ENCODE measurements at places on chromosomes 1 and 21. TPM values are rescaled to one million over a fixed set of nuclear protein-coding genes. Genes with fewer than 3 reads are reported as not detected.
A peak's percentile ranks its signal among the peaks of the same experiment; 100 is the strongest.

DNA sequence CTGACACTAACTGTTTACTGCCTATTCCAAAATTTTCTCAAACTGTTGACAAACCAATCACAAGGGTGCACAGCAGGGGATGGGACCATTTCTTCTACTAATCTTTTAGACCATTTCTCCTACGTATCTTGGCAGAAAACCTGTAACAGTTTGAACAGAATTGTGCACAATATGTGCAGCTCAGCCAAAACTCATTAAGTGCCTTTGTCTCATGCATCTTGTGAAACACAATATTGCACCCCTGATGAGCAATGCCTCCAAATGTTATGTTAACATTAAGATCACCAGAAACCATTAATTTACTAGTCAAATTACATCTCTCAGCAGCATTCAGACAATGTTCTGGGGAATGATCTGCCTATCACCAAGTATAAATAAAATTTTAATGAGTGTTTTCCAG lies 247.5 kb downstream of the NRIP1 start:
- H3K4me1 ChIP-seq = no peaks in the 10 kb centered on the region
- H3K27me3 ChIP-seq = no peaks in the 10 kb centered on the region
- no peak overlapping the region for H3K4me3 ChIP-seq
- H3K36me3 ChIP-seq = no peaks in the 10 kb centered on the region
- no peak overlapping the region for H3K27ac ChIP-seq

GRCh38 chr1:68917456-68917855 lies 420.6 kb upstream of the DEPDC1 start:
- H3K27ac ChIP-seq = no peak overlapping the region
- H3K36me3 ChIP-seq = no peaks in the 10 kb centered on the region
- no peak overlapping the region for H3K4me3 ChIP-seq
- H3K27me3 ChIP-seq = no peaks in the 10 kb centered on the region
- DNase-seq = no peak

GRCh38 chr21:39690454-39690853 lies 54.5 kb upstream of the IGSF5 start:
- H3K27ac ChIP-seq = no peak overlapping the region
- H3K36me3 ChIP-seq = no peaks in the 10 kb centered on the region
- H3K4me1 ChIP-seq = no peaks in the 10 kb centered on the region
- H3K4me3 ChIP-seq = no peak overlapping the region

DNA sequence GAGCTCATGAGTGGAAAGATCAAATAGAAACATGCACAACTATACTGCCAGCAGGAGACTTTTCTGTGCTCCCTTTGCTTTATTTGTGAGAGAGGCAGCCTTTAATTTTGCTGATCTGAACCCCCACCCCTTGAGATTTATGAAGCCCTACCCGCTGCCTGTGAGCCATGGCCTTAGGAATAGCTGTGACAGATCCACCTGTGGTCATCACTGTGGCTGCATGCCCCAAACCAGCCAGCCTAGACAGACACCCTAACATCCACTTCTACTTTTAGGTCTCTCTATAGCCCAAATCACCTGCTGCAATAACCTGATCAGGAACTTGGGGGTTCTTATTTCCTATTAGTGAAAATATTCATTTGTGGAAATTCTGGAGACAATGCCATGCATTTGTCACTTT lies 196.2 kb downstream of the C1orf94 start:
- no peak overlapping the region for H3K27ac ChIP-seq
- H3K4me1 ChIP-seq = no peaks in the 10 kb centered on the region
- H3K36me3 ChIP-seq = no peaks in the 10 kb centered on the region
- H3K27me3 ChIP-seq = no peaks in the 10 kb centered on the region

- no peaks in the 10 kb centered on the region for H3K4me1 ChIP-seq
- H3K4me3 ChIP-seq = no peak overlapping the region
- no peaks in the 10 kb centered on the region for H3K36me3 ChIP-seq
- no peak for DNase-seq
- H3K27ac ChIP-seq = no peak overlapping the region
Measured at GRCh38 chr1:185556561-185556960, 177.6 kb upstream of the HMCN1 start.

GRCh38 chr1:15153842-15154479 lies 414 bp downstream of the TMEM51 start:
- H3K4me3 ChIP-seq = peak overlapping the region; percentile 77
- peak overlapping the region; percentile 20 for H3K27ac ChIP-seq
- no peaks in the 10 kb centered on the region for H3K27me3 ChIP-seq
- no peaks in the 10 kb centered on the region for H3K36me3 ChIP-seq
- peak; percentile 84 for DNase-seq
- H3K4me1 ChIP-seq = peaks cover 64% of the 10 kb centered on the region

DNA sequence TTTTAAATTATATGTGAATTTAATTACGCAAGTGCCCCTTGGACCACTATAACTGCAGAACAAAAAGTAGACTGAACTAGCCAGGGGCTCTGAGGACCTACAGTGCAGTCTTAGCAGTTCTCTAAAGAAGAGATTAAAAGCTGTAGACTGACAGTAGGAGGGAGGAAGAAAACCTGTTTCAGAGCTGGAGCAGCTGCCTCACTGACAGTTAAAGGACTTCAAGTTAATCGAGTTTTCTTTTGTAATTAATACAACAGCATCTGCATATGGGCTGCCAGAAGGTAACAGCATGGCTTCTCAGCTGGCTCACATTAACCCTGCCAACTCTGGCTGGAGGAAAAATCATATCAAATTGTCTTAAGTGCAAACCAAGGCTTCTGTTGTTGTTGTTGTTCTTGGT lies 19.9 kb downstream of the DSTYK start:
- H3K4me1 ChIP-seq = 0 out of 2 replicates have a peak, but pooled peaks cover 7% of the 10 kb centered on the region
- H3K27me3 ChIP-seq = no peaks in the 10 kb centered on the region
- no peak overlapping the region for H3K4me3 ChIP-seq

DNA sequence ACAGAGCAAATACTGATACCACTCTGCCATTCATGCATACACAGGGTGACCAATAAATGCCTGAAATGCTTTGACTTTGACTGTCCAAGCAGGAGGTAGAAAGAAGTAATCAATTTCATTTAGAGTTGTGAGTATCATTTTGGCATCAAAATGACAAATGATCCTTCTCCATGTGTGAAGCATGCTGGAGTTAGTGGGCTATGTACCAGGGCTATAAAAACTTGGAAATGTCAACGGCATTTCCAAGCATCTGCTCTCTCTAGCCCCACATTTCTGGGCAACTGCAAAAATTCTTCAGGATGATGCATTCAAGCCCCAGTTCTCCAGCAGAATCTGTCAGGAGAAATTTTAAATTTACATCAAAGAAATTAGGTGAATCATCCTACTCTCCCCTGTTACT lies 208.4 kb upstream of the PTBP2 start:
- no peak for DNase-seq
- H3K27ac ChIP-seq = no peak overlapping the region
- H3K27me3 ChIP-seq = no peaks in the 10 kb centered on the region
- no peaks in the 10 kb centered on the region for H3K4me1 ChIP-seq
- no peak overlapping the region for H3K4me3 ChIP-seq

DNA sequence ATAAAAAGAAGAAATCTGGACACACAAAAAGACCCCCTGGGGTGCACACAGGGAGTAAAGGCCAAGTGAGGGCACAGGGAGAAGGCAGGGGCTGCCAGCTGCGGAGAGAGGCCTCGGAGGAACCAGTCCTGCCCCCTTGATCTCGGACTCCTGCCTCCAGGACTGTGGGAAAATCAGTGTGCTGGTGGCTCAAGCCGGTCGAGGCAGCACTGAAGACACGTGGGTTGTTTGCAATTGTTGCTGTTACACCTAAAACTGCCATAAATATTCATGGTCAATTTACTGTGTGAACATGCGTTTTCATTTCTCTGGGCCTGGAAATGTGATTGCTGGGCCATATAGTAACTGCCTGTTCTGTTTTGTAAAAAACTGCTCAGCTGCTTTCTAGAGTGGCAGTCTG lies 18.5 kb downstream of the IBA57 start:
- no peak overlapping the region for H3K27ac ChIP-seq
- no peak for DNase-seq
- H3K4me3 ChIP-seq = no peak overlapping the region

DNA sequence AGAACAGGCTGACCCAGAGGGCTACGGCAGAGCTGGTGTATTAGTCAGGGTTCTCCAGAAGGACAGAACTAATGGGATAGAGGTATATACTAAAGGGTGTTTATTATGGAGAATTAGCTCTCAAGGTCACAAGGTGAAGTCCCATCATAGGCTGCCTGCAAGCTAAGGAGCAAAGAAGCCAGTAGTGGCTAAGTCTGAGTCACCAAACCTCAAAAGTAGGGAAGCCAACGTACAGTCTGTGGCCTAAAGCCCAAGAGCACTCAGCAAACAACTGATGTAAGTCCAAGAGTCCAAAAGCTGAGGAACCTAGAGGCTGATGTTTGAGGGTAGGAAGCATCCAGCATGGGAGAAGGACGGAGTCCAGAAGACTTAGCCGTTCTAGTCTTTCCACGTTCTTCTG lies 179.2 kb downstream of the BACH1 start:
- H3K36me3 ChIP-seq = no peaks in the 10 kb centered on the region
- H3K4me1 ChIP-seq = peaks cover 8% of the 10 kb centered on the region
- DNase-seq = no peak
- H3K27me3 ChIP-seq = no peaks in the 10 kb centered on the region
- no peak overlapping the region for H3K27ac ChIP-seq

DNA sequence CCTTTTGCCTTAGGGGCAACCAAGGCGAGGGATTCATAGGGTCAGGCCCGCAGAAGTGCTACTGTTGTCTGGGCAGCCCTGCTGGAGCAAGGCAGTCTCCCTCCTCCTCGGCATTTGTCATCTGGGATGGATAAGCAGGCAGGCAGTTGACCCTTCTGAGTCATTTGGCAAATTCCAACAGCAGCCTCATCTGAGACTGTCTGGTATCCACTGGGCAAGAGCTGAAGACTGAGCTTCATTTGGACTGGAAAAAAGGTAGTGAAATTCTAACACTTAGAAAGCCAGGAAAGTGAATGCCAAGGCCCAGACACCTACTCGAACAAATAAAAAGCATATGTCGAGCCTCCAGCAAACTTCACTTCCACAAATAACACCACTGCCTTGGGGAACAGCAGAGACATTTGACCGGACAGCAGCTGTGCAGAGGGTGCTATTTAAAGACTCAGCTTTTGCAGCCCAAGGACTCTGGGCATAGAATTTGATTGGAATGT lies 4.0 kb upstream of the ZBTB40 start:
- no peaks in the 10 kb centered on the region for H3K27me3 ChIP-seq
- H3K36me3 ChIP-seq = no peaks in the 10 kb centered on the region
- peak; percentile 50 for DNase-seq
- H3K4me1 ChIP-seq = peaks cover 21% of the 10 kb centered on the region
- peak overlapping the region; percentile 12 for H3K4me3 ChIP-seq

Gene ITGB3BP
- polyA plus RNA-seq = 9.9 TPM

Gene AMPD1
- polyA plus RNA-seq = not detected

Gene TPRG1L
- 25.9 TPM for polyA plus RNA-seq

Gene USP25
- polyA plus RNA-seq = 4.6 TPM

All from SK-N-SH (cell line).